H4 (cell line): ENCODE measurements at places on chromosomes 3 and 15. TPM values are rescaled to one million over a fixed set of nuclear protein-coding genes. Genes with fewer than 3 reads are reported as not detected.

DNA sequence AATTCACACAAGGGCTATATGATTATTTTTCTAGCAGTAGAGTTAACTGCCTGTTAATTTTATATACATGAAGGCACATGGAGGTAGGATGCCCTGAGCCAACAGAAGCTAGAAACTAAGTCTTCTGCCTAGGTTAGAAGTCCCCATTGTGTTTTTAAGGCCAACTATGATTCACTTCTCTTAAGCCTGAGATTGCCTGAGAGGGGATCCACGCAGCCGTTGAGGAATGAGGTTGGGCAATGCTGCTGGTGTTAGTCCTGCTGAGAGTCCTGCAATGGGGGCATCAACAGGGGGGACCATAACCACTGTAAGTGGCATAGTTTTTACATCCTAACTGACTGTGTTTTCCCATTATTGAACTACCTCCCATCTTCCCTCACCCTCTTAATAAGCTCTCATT lies 60.1 kb upstream of the PFN2 start:
- DNase-seq: no peak

- DNase-seq: no peak
Observed at GRCh38 chr3:151639418-151639740, 94.3 kb upstream of the AADACL2 start.

- peak; percentile 85 for DNase-seq
Observed at GRCh38 chr3:192570821-192571791, 156.2 kb downstream of the FGF12 start.

DNA sequence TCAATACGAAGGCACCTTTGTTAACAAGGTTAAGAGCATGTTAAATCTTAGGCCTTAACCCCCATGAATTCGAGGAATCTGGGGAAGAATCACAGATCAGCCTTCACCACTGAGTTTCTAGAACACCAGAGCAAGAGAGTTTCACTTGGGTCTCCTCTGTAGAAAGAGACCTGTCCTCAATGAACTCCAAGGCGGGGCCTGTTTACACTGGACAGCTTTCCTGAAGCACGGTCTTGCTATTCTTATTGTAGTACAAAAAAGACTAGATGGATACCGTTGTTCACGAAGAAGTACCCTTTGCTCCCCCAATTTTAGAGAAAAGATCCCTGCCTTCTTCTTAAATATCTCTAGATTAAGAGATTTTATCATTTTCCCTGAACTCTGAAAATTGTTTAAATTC lies 64.9 kb downstream of the USF3 start:
- DNase-seq: no peak

DNA sequence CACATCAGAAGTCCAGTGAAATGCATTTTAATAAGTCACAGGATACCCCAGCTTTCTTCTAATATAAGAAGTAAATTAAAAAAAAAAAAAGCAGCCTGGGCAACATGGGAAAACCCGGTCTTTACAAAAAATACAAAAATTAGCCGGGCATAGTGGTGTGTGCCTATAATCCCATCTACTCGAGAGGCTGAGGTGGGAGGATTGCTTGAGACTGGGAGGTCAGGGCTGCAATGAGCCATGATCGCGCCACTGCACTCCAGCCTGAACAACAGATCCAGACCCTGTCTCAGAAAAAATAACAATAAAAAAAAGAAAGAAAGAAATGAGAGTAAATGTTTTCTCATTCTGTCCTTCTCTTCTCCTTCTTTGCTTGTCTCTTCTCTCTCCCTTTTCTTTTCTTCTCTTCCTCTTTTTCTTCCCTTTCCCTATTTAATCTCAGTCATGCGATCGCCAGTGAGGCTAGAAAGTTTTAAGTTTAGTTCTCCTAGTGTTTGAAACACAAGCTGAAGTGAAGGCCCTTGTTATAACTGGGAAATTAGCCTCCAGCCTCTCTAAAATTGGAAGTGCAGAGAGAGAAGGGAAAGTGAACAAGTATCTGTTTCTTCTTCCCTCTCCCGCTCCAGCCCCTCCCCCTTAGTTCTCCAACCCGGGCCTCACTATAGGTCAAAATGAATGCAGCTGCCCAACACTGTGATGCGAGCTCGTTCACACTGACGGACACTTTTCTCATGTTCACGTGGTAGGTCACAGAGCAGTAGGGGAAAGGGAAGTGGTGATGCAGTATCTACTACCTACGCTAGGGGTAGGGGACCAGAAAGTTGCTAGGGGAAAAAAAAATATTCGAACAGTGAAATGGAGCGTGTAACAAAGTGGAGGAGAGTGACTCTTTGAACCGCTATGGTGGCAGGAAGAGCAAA lies 23.5 kb upstream of the TSC22D2 start:
- DNase-seq: no peak

- no peak for DNase-seq
Observed at GRCh38 chr3:12541625-12542024, 3.7 kb downstream of the MKRN2OS start.

- DNase-seq: no peak
Observed at GRCh38 chr3:71616571-71617021, 33.1 kb upstream of the FOXP1 start.

Gene SERPINI1
- total RNA-seq: 11.6 and 15.4 TPM in 2 replicates

Gene GRM7
- total RNA-seq: not detected in 2 replicates

Gene CFAP100
- not detected in 2 replicates for total RNA-seq

GRCh38 chr15:64901141-64901540 lies 10.6 kb upstream of the ANKDD1A start:
- DNase-seq: no peak

Gene CLDN18
- total RNA-seq: not detected in 2 replicates

DNA sequence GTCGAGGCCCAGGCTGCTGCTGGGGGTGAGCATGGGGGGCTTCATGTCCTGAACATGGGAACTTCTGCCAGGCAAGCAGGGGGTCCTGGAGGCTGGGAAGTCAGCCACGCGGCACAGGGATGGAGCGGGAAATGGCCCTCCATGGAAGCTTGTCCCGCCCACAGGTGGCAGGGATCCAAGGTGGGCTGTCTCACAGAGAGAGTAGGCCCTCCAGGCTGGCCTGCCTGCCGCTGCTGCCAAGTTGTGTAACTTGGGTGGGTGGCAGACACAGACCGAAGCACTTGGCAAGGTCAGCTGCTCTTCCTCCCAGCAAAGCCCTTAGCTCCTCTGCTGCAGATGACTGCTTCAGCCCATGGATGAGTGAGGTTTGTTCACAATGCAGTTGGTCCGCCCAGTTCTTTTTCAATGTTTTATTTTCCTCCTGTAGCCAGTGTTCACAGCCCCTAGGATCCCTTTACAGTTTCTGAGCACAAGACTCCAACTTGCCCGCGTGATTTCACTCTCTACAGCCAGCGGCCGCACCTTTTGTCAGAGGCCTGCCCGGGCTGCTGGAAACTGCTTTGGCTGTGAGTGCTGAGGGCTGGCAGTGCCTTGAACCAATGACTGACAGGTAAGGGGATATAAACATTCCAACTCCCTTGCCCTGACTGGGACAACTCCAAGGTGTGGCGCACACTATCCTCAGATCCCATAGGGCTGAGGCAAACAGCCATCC lies 26.7 kb downstream of the HCN4 start:
- DNase-seq: no peak

Gene GCSAM
- not detected in 2 replicates for total RNA-seq

Gene GAP43
- 0.10 and 1.2 TPM in 2 replicates for total RNA-seq
